ENCODE measurements at places on chromosomes 11 and 22. TPM values are rescaled to one million over a fixed set of nuclear protein-coding genes. Genes with fewer than 3 reads are reported as not detected.

Gene MGAT3
- 12.8 TPM for total RNA-seq

Gene GRIA4
- not detected for total RNA-seq

Gene BAD
- total RNA-seq, result 34.2 TPM

Gene VSIG2
- 0.22 TPM for total RNA-seq

Gene OR8G5
- total RNA-seq, result not detected

Gene SYT13
- total RNA-seq, result not detected

DNA sequence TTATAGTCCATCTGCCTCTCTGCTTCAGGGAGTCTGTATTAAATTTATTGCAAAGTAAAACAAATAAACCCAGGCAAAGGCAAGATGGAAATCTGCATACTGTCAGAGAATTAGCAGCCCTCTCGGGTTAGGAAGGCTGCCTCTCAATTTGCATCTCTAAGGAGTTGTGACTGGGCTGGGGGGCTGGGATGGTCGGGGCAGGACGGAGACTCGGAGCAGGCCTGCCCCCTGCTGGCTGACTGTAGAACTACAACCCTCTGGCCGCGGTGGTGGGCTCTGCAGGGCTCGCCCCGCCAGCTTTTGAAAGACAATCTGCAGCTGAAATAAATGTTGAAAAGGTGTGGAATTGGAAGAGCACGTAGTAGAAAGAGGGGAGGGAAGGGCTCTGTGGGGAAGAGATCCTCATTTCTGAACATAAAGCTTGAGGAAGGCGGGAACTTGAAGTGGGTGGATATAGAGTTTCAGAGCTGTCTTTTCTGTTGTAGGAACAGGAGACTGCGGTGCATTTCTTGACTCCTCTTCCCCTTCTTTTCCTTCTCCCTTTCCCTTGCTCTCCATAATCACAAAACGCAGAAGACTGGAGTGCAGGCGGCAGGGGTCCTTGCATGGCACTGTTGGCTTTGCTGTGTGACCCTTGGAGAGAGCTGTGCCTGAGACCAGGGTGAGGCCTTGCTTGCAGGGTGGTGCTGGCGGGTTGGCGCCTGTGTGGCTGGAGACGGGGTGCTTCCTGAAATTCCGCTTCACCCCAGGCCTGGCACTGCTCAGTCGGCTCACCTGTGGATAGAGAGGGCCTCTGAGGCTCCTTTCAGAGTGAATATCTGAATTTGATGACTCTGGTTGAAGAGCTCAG lies 22.6 kb upstream of the PKNOX2 start:
- peaks cover 22% of the 10 kb centered on the region for H3K27me3 ChIP-seq
- no peaks in the 10 kb centered on the region for H3K36me3 ChIP-seq
- H3K4me1 ChIP-seq, result no peaks in the 10 kb centered on the region
- H3K4me3 ChIP-seq, result no peak overlapping the region
- DNase-seq, result peak; percentile 54
- no peak overlapping the region for H3K27ac ChIP-seq

- DNase-seq, result no peak
- H3K4me1 ChIP-seq, result no peaks in the 10 kb centered on the region
- no peaks in the 10 kb centered on the region for H3K36me3 ChIP-seq
- no peak overlapping the region for H3K27ac ChIP-seq
These were observed 1056.3 kb upstream of the CNTN5 start for GRCh38 chr11:97964332-97965004.

DNA sequence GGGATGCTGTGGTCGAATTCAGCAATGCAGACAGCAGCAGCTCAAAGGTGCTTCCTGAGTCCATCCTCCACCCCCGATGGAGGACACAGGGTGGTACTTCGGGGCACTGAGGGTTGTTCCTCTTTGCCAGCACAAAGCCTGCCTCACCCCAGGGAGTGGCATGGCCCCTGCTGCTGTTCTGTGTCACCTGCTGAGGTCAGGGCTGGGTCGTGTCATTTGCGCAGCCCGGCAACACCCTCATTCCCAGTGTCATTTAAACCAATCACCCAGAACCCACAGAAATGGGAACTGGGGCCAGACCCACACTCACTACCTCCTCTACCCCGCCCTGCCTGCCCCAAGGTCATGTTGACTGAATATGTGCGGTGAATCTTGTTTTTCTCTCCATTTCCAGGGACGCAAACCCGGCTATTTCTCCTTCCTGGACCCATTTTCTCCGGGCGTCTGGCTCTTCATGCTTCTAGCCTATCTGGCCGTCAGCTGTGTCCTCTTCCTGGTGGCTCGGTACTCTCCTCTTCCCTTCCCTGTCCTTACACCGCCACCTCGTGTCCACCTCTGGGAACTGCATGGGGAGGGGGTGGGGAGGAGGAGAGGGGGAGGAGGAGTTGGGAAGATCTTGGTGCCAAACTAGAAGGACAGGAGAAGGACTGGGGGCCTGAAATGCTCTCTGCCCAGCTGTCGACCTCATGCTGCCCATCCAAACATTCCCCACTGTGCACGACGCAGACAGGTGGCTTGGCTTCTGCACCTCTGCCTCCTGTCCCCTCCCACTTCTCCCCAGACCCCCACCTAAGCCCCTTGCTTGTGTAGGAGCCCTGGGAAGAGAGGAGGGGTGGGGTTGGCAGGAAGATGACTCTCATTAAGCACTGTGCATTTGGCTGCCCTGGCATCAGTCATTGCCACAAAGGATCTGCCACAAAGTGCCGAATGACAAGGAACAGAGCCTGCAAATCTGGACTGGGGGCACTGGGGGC lies 71.2 kb upstream of the TBCEL start:
- DNase-seq, result peak; percentile 64
- H3K27ac ChIP-seq, result no peak overlapping the region
- no peaks in the 10 kb centered on the region for H3K36me3 ChIP-seq
- H3K4me1 ChIP-seq, result peaks cover 15% of the 10 kb centered on the region

DNA sequence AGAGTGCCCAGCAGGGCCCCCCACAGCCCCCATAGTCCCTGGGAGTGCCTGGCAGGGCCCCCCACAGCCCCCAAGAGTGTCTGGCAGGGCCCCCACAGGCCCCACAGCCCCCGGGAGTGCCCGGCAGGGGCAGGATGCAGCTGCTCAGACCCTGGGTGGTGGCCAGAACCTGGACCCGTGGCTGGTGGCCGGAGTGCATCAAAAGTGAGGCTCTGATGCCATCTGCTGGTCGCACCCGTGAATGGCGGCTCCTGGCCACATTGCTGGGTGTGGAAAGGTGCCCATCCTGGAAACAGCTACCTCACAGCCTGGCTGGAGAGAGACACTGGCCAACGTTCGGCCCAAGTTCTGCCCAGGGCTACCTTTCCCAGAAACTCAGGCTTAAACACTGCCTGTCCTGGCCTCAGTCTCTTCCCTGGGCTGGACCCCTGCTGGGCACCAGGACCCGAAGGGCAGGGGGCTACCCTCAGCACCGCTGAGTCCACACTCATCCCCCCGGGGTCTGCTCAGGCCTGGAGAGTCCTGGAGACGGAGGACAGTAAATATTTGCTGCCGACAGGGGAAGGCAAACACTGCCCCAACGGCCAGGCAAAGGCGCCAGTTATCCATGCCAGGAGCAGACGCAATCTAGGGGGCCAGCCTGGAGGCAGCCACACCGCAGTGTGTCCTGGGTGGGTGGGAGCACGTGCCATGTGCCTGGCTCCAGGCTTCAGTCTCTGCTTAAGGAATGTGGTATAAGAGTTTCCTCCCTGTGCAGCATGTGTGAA lies 4.4 kb downstream of the INS start:
- no peaks in the 10 kb centered on the region for H3K27me3 ChIP-seq
- H3K36me3 ChIP-seq, result no peaks in the 10 kb centered on the region
- peaks cover 3% of the 10 kb centered on the region for H3K4me1 ChIP-seq
- no peak overlapping the region for H3K27ac ChIP-seq

- no peak overlapping the region for H3K27ac ChIP-seq
- peaks cover 7% of the 10 kb centered on the region for H3K4me1 ChIP-seq
- no peak overlapping the region for H3K4me3 ChIP-seq
These were observed 2.8 kb downstream of the GALNT18 start for GRCh38 chr11:11618973-11619435.

DNA sequence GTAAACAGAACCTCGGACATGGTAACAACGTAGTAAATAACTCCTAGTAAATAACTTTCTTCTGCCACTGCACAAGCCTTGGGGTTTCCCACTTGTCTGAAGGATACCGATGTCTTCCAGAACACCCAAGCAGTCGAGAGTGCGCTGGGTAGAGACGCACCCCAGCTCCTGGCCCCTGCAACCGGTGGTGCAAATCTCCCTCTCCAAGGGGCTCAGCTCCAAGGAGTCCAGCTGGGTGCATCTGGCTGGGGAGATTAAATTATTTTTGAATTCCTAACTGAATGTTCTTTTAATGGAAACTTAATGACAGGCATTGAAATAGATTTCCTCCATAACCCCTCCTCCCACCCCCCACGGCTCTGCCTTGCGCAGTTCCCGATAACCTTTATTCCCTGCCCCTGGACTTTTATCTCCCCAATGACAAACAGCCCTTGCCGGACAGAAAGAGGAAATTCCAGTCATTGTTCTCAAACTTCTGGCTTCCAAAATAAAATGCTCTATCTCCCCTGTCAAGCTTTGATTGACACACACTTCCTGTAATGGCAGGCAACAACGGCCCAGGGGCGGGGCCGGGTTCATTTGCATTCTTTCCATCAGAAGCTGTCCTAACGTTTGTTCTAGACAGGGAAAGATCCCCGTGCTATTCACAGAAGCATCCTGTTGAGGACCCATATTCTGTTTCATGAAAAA lies 31.2 kb downstream of the KCNJ1 start:
- no peak for DNase-seq
- no peak overlapping the region for H3K4me3 ChIP-seq
- H3K4me1 ChIP-seq, result peaks cover 41% of the 10 kb centered on the region
- H3K36me3 ChIP-seq, result peaks cover 8% of the 10 kb centered on the region

GRCh38 chr11:32526760-32527159 lies 56.9 kb upstream of the EIF3M start:
- H3K27ac ChIP-seq, result no peak overlapping the region
- H3K36me3 ChIP-seq, result no peaks in the 10 kb centered on the region

DNA sequence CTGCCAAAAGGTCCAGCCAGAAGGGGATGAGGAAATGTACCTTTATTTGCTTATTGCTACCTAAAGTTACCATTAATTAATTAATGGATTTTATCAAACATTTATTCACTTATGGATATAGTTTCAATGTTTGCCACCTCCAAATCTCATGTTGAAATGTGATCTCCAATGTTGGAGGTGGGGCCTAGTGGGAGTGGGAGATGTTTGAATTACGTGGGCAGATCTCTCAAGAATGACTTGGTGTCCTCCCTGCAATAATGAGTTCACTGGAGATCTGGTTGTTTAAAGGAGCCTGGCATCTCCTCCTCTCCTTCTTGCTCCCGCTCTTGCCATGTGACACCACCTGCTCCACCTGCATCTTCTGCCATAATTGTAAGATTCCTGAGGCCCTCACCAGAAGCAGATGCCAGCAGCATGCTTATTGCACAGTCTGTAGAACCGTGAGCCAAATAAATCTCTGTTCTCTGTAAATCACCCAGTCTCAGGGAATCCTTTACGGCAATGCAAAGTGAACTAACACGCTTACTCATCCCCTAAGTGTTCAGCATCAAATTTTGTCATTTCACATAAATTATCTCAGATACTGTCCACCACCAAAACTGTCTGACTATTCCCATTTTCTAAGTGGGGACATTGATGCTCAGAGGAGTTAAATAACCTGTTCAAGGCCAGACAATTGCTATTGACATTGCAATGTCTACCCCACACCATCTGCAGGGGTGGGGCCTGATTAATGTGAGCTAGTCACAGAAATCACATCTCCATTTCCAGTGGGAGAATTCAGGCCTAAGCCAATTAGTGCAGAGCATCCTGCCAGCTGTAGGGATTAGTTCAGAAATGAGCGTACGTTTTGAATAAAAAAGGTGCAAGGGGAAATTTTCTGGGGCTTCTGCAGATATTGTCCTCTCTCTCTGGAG lies 51.6 kb upstream of the SYN3 start:
- no peak overlapping the region for H3K27ac ChIP-seq
- DNase-seq, result no peak
- no peak overlapping the region for H3K4me3 ChIP-seq
- no peaks in the 10 kb centered on the region for H3K36me3 ChIP-seq
- H3K4me1 ChIP-seq, result no peaks in the 10 kb centered on the region
- no peaks in the 10 kb centered on the region for H3K27me3 ChIP-seq

DNA sequence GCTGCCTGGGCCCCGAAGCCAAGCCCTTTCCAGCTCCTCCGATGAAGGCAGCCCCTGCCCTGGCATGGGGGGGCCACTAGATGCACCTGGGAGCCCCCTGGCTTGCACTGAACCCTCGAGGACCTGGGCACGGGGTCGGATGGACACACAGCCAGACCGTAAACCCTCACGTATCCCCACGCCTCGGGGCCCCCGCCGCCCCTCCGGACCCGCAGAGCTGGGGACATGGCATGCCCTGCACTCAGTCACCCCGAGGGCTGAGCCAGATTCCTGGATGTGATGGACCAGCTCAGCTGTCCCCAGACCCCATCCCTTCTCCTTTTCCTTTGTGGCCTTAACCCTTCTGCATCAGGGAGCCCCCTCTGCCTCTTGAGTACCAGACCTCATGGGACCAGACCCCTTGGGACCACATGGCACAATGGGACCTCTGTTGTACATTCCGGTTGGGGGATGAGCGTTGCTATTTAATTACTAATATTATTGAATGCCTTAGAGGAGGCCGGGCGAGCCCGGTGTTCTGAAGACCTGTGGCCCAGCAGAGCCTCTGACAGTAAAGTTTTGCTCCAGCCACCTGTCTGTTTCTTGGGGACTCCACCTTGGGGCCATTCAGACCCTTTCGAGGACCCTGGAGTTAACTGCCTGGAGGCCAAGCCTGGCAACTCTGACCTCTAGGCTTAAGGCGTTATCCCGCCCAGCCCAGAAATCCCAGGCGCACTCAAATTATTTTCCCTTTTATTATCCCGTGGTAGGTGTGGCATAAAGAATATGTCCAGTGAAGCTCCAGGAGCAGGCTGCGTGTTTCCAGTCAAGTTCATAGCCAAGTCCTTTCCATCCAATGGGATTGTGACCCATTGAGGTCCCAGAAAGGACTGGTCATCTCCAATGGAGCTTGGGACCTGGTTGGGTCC lies 3.0 kb downstream of the RASL10A start:
- H3K4me3 ChIP-seq, result no peak overlapping the region
- no peak for DNase-seq
- peaks cover 2% of the 10 kb centered on the region for H3K36me3 ChIP-seq
- H3K27ac ChIP-seq, result no peak overlapping the region
- peaks cover 33% of the 10 kb centered on the region for H3K4me1 ChIP-seq

DNA sequence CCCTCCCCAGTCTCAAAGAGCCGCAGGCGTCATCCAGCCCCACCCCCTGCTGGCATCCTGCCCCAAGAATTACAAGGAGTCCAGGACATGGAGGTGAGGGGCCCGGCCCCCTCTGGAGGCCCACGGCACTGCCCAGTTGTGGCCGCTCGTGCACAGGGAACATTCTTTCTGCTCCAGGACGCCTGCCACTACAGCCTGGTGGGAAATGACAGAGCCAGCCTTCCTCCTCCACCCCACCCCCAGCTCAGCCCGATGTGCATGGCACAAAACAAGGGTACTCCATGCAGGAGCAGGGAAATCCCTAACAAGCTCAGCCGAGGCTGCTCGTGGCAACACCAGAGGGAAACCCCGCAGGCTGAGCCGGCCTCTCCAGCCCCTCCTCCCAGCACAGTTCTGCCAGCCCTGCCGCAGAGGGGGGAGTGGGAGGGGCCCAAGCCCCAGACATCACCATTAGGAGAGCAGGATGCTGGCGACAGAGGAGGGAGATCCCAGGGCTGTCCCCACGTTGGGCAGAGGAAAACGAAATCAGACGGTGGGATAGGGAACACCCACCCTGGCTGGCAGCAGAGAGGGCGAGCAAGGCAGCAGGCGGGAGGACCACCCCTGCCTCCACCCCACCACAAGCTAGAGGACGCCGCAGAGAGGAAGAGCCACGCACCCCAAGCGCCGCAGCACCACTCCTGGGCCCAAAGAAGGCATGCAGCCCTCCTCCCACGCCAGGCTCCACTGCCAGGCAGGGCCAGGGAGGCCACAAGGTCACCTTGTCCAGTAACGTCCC lies 10.0 kb downstream of the IGSF9B start:
- peaks cover 50% of the 10 kb centered on the region for H3K36me3 ChIP-seq
- H3K4me1 ChIP-seq, result peaks cover 93% of the 10 kb centered on the region
- H3K4me3 ChIP-seq, result peak overlapping the region; percentile 88
- peak overlapping the region; percentile 96 for H3K27ac ChIP-seq
- no peaks in the 10 kb centered on the region for H3K27me3 ChIP-seq
